Activated T-cell treated with anti-CD3 and anti-CD28 coated beads, Interleukin-2, amount 50 U/mL, for 1 hour (primary cell): ENCODE measurements at places on chromosomes 16 and 17.
A peak's percentile ranks its signal among the peaks of the same experiment; 100 is the strongest.

GRCh38 chr17:66702106-66702936 lies 132.6 kb upstream of the CACNG5 start:
- DNase-seq = no peak

DNA sequence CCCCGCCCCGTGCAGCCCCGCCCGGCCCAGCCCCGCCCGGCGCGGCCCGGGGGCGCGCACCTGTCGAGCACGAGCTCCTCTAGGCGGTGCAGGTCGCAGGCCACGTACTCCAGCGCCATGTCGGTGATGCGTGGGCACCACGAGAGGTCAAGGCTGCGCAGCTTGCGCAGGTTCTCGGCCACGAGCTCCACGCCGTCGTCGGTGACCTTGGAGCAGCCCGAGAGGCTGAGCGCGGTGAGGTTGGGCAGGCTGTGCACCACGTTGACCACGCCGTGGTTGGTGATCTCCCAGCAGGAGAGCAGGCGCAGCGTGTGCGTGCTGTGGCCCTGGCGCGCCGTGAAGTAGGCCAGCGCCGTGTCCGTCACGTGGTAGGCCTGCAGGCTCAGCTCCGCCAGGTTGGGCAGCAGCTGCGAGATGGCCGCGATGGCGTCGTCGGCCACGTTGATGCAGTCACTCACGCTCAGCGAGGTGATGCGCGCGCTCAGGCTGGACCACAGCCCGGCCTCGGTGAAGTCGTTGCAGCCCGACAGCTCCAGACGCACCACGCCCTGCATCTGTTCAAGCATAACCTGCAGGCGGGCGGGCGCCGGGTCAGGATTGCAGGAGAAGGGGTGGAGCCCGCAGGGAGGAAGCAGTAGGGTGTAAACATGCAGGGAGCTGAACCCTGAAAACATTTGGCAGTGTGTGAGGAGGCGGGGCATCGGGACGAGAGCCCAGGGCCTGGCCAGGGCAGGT lies 5.3 kb upstream of the WDR24 start:
- DNase-seq = peak; percentile 80

GRCh38 chr16:67195676-67196075 lies 3.3 kb upstream of the ELMO3 start:
- DNase-seq = no peak

- DNase-seq = peak; percentile 72
Observed at GRCh38 chr17:7834542-7834956, 532 bp downstream of the KDM6B start.

- no peak for DNase-seq
Observed at GRCh38 chr16:30350134-30350871, 4.8 kb downstream of the CD2BP2 start.

DNA sequence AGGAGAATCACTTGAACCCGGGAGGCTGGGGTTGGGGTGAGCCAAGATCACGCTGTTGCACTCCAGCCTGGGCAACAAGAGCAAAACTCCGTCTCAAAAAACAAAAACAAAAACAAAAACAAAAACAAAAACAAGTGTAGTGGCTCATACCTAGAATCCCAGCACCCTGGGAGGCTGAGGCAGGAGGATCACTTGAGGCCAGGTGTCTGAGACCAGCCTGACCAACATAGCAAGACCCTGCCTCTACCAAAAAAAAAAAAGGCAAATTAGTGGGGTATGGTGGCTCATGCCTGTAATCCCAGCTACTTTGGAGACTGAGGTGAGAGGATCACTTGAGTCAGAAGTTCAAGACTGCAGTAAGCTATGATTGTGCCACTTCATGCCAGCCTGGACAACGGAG lies 26.4 kb upstream of the HAPSTR1 start:
- DNase-seq = no peak

DNA sequence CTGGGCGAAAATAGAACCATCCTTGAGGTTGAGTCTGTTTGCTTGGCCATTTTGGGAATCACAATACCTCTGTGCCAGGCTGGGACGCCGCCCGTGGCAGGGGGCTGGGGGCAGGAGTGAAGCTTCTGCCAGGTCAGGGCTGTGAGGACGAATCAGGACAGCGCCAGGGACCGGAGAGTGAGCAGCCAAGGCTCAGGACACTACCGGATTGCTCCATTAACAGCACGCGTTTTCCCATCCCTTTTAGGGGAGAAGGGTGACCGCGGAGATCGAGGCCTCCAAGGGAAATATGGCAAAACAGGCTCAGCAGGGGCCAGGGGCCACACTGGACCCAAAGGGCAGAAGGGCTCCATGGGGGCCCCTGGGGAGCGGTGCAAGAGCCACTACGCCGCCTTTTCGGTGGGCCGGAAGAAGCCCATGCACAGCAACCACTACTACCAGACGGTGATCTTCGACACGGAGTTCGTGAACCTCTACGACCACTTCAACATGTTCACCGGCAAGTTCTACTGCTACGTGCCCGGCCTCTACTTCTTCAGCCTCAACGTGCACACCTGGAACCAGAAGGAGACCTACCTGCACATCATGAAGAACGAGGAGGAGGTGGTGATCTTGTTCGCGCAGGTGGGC lies 23.4 kb downstream of the C1QTNF1 start:
- DNase-seq = no peak

- DNase-seq = peak; percentile 66
Observed at GRCh38 chr16:66549284-66550131, at the start of gene TK2. TSS of gene TK2 (minus strand) at chr16:66550122. CDS start at chr16:66550061, 61 bp downstream.

- no peak for DNase-seq
Observed at GRCh38 chr17:16281351-16281750, 64.3 kb downstream of the PIGL start.

GRCh38 chr16:3401719-3402397 lies 843 bp downstream of the ZNF174 start:
- no peak for DNase-seq
